ENCODE measurements at places on chromosomes 3 and 15. TPM values are rescaled to one million over a fixed set of nuclear protein-coding genes. Genes with fewer than 3 reads are reported as not detected.

Gene RNU5B-1
- not detected for total RNA-seq

Gene FOXL2NB
- 5.1 TPM for total RNA-seq

Gene SETMAR
- 15.0 TPM for total RNA-seq

Gene SOX2
- total RNA-seq, result 245 TPM

Gene P2RY1
- total RNA-seq, result 32.9 TPM

Gene ATP8B4
- 0.37 TPM for total RNA-seq

Gene HACD2
- total RNA-seq, result 25.9 TPM

Gene STAB1
- 2.6 TPM for total RNA-seq

Gene MON1A
- total RNA-seq, result 8.6 TPM

Gene FAM131A
- 23.0 TPM for total RNA-seq

GRCh38 chr3:194101592-194102432 is 34.1 kb upstream of the HES1 start:
- DNase-seq, result no peak

- DNase-seq, result no peak
These were observed 7.8 kb downstream of the BLOC1S6 start for GRCh38 chr15:45594835-45595530.

DNA sequence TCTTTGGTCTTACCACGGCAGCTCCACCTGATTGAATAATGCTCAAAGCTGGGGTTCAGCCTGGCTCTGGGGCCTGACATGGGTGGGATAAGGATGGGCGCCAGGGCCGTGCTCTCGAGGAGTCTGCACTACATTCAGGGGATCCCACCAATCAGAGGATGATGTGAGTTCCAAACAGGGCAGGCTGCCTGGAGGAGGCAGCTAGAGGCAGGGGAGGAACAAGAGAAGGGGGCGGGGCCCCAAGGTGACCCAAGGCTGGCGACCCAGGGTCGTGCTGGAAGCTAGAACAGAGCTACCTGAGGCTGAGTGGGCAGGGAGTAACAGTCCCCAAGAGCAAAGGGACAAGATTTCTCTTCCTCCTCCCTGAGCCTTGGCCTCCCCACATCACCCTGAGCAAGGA is 56.1 kb downstream of the PCSK6 start:
- DNase-seq, result peak; percentile 42

GRCh38 chr3:72282918-72283317 is 498.0 kb upstream of the PROK2 start:
- no peak for DNase-seq

DNA sequence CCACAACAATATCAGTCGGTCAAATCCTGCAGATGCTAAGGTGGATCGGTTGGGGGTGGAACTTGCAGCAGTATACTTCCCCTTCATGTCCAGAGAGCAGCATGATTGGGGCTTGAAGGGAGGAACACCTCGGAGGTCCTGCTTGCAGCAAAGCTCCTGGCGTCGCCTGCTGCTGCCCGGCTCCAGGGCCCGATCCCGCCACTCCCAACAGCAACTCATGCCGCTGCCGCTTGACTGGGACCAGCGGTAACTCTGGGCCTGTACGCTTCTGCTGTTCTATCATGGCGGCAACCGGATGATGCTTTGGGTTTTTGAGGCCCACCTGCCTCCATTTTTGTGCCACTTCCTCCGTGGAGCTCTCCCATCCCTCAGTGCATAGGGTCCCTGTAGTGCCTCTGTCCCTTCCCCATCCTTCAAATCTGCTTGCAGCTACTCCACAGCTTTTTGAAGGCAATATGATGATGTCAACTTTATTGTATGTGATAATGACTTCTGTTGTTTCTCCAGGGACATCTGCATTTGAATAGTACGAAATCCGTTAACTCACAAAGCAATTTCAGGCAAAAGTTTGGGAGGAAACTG is 56.3 kb downstream of the KCNAB1 start:
- DNase-seq, result no peak

GRCh38 chr3:71707595-71707994 is 17.6 kb downstream of the EIF4E3 start:
- DNase-seq, result no peak

GRCh38 chr3:15151166-15151565 is 52.2 kb upstream of the RBSN start:
- DNase-seq, result no peak

- DNase-seq, result no peak
These were observed 10.1 kb downstream of the SRP14 start for GRCh38 chr15:40028853-40029252.

DNA sequence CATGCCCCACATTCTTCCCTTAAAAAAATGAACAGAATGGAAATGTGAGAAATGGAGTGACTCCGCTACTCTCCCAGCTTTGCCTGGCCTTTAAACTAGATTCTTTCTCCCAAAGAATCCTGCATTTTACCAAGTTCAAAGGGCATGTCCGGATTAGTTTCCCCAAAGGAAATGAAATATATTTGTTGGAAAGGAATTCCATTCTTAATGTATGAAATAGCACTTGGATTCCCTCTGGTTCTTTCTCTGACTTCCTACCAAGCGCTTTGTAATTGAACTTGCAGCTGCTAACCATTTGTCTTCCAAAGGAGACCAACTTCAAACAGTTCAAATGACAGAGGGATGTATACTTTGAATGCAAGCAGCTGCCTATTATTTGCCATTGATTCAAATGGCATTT is 18.9 kb downstream of the MAP2K1 start:
- no peak for DNase-seq

DNA sequence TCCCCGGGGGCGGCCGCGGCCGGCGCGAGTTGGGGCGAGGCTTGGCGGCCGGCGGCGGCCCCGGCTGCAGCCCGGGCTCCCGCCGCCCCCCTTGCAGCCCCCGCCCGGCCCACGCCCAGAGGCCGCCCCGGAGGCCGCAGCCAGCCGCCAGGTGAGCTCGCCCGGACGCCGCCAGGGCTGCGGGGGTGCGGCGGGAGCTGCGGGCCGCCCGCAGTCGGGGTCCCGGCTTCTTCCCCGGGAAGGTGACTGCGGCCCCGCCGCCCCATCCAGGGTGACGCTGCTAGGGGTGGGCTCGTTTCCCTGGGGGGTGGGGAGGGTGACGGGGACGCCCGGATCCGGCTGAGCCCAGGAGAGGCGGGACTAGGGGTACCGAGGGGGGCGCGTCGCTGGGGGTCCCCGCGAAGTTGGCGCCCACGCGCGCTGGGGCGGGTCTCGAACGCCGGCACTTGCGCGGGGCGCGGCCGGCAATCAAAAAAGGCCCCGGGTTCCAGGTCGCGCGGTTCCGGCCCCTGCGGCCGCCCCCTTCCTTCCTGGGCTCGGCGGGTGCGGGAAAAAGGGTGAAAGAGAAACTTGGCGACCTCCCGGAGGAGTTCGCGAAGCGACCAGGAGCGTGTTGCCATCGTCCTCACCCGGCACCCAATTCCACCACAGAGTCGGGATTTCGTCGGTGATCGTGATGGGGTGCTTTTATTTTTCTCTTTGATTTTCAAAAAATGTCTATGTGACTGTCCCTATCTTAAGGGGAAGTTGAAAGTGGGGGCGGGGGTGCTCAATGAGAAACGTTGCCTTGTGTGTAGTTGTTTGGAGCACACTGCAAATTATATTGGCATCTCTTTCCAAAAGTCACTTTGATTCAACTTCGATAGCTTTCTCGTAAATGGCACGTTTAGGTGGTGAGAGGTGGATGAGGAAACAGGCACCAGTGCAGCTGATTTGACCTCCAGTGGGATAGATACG is 619 bp downstream of the ATXN7 start:
- DNase-seq, result peak; percentile 29

GRCh38 chr3:5181469-5182141 is 5.9 kb upstream of the EDEM1 start:
- DNase-seq, result no peak

DNA sequence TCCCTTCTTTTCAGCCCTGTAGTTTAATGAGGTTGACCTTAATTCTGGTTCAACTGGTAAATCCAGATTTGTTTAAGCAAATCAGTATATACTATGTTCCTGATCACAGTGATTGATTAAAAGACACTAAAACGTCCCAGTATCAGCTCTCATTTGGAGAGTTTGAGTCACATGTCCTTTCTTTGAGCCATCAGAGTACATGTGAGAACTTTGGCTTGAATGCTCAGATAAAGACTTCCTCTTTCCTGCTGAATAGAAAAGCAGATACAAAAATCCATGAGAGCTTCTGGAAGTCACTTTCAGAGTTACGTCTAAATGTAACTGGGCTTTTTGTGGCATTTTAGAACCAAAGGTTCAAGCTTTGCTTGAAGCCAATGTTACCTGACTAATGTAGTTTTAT is 341.8 kb upstream of the SATB1 start:
- DNase-seq, result no peak

DNA sequence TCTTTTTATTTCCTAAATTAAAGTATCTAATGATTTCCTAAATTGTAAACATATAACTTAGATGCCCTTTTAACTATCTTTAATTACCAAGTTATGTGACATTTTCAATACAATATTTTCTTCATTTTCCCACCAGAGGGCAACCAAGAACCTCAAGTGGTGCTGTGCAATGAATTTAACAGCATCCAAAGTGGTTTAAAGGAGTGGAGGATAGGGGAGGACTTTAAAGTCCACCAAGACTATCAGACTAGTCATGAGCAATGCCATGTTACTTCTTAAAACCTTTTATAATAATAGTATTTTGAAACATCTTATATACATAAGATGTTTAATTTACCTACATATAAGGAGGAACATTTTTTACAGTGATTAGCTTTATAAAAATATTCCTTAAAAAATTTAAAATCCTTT is 74.4 kb downstream of the DLG1 start:
- no peak for DNase-seq
